Mammary epithelial cell (primary cell): ENCODE measurements at places on chromosomes 11 and 22.

GRCh38 chr11:70627219-70627618 is 228.9 kb downstream of the CTTN start:
- DNase-seq: no peak

- DNase-seq: peak; percentile 58
Measured at GRCh38 chr11:60914633-60915247, 782 bp downstream of the TMEM109 start.

- DNase-seq: peak; percentile 70
Measured at GRCh38 chr22:18021431-18021830, 2.9 kb downstream of the MICAL3 start.

GRCh38 chr11:62171261-62171723 is 18.7 kb upstream of the SCGB1D1 start:
- peak; percentile 71 for DNase-seq

DNA sequence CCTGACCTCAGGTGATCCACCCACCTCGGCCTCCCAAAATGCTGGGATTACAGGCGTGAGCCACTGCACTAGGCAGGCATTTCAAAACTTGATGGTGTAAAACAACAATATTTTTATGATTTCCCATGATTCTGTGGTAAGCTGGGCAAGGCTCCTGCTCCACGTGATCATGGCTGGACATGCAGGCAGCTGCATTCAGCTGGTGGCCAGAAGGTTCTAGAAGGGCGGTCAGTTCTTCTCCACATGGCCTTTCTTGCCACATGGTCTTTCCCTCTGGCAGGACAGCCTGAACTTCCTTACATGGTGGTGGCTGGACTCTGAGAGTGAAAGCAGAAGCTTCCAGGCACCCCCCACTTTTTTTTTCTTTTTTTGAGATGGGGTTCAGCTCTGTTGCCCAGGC is 9.9 kb upstream of the RASD2 start:
- DNase-seq: no peak

- no peak for DNase-seq
Measured at GRCh38 chr22:47112994-47113852, 350.8 kb downstream of the TBC1D22A start.

GRCh38 chr11:115636753-115637527 is 132.7 kb upstream of the CADM1 start:
- no peak for DNase-seq

DNA sequence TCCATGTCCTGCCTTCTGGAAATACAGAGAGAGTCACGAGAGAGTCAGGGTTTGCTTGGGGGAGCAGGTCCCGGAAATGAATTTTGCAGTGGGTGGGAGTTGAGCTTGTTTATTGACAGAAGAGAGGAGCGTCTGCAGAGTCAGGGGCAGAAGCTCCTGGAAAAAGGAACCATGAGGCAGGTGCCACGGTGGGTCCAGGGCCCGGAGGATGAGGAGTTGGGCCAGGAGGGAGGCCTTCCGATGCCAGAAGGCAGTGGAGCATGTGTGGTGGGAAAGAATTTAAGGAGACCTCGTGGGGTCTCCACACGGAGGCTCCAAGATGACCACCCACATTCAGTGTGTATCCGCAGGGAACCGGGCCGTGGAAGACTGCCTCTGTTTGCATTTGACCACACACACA is 461.2 kb downstream of the BRD1 start:
- DNase-seq: no peak

GRCh38 chr11:16685914-16686313 is 52.5 kb upstream of the C11orf58 start:
- no peak for DNase-seq

- no peak for DNase-seq
Measured at GRCh38 chr22:47155131-47155885, 392.9 kb downstream of the TBC1D22A start.

DNA sequence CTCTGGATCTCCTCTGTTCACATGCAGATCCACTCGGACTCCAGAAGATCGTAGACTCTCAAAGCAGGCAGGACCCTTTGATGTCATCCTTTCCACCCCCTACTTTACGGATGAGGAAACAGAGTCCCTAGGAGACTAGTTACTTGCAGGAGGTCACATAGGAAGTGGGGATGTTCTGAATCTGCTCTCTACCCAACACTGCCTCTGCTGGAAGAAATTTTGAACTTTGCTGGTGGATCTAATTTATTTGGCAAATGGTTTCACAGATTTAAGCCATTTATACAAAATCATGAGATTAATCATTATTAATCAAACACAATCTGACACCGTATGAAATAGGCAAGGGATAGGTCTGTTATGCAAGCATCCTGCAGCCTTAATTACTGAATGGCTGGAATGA is 55.0 kb upstream of the USP47 start:
- no peak for DNase-seq

GRCh38 chr22:27435844-27436576 is 365.5 kb downstream of the MN1 start:
- DNase-seq: no peak

DNA sequence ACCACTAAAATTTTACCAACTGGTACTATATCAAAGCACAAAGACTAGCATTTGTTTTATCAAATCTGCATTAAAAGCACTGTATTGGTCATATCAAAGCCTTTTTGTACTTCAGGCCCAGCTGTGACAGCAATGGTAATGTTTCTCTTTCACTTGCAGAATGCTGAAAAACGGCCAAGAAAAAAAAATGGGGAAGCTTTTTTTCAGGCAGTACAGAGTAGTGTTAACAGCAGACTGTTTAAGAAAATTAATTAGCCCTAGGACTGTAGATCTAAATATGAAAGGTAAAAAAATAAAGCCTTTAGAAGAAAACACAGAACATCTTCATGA is 33.3 kb downstream of the DENND5A start:
- no peak for DNase-seq

GRCh38 chr11:130383344-130384211 is 44.8 kb downstream of the ADAMTS8 start:
- peak; percentile 17 for DNase-seq

GRCh38 chr11:33669598-33670249 is 30.9 kb downstream of the C11orf91 start:
- no peak for DNase-seq

DNA sequence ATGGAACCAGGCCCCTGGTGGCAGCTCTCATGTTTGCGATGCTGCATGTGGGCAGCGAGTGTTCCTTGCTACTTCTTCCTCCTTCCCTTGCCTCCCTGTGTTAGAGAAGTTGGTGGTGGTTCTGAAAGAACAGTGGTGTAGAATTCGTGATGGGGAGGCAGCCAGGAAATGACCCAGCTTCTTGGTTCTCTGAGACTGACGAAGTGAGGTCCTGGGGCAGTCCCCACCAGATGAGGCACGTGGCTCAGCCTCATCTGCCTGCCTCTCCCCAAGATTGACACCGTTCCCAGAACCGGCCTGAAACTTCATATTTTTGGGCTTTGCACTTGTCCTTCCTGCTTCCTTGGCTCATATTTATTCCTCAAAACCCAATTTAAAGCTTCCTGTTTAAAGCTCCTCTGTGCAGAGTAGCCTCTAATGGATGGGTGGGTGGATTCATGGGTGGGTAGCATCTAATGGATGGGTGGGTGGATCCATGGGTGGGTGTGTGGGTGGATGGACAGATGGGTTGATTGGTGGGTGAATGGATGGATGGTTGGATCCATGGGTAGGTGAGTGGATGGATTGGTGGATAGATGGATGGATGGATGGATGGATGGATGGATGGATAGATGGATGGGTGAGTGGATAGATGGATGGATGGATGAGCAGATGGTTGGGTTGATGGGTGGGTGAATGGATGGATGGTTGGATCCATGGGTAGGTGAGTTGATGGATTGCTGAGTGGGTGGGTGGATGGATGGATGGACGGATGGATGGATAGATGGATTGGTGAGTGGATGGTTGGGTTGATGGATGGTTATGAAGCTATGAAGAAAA is 77.3 kb upstream of the ATXN10 start:
- no peak for DNase-seq

DNA sequence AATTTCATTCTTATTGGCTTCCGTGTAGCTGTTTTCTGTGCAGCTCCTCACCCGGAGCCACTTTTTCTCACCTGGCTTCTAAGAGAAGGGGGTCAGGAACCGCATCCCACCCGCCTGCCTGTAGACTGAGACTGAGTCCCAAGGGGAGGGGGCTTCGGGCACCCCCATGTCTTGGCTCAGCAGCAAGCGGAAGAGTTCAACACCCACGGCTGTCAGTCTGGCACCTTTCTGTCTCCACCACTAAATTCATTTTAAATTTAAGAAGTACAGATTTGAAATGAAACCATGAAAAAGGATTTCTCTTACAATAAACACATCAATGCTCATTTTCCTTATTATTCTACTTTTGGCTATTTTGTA is 66.7 kb downstream of the EFCAB6 start:
- no peak for DNase-seq
